Stimulated activated naive CD4-positive, alpha-beta T cell (primary cell): ENCODE measurements at places on chromosomes 1 and 21.

- DNase-seq = no peak
Observed at GRCh38 chr1:81760477-81761097, 40.1 kb upstream of the ADGRL2 start.

GRCh38 chr1:21490774-21491487 lies 18.3 kb upstream of the ALPL start:
- no peak for DNase-seq

DNA sequence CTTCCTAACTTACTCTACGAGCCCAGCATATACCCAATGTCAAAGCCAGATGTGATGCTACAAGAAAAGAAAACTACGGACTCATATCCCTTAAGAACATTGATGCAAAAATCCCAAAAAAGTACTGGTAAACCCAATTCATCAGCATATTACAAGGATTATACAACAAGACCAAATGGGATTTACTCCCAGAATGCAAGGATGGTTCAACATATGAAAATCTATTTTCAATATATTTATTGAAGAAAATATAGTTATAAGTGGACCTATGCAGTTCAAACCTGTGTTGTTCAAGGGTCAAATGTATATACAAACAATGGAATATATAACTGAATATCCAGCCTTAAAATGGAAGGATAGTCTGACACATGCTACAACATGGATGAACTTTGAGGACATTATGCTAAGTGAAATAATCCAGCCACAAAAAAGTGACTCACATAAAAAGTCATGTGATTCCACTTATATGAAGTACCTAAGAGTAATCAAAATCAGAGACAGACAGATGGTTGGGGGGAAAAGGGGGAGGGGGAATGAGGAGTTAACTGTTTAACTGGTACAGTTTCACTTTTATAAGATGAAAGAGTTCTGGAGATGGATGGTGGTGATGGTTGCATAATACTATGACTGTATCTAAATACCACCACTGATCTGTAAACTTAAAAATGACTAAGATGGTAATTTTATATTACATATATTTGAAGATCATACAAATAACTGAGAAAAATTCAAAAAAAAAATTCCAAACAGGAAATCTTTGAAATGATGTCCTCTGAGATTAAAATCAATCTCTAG lies 3.7 kb upstream of the KLF18 start:
- DNase-seq = no peak

- DNase-seq = no peak
Observed at GRCh38 chr1:78319603-78320002, 171.2 kb upstream of the PTGFR start.

- DNase-seq = no peak
Observed at GRCh38 chr1:10401281-10401680, 2.4 kb downstream of the PGD start.

DNA sequence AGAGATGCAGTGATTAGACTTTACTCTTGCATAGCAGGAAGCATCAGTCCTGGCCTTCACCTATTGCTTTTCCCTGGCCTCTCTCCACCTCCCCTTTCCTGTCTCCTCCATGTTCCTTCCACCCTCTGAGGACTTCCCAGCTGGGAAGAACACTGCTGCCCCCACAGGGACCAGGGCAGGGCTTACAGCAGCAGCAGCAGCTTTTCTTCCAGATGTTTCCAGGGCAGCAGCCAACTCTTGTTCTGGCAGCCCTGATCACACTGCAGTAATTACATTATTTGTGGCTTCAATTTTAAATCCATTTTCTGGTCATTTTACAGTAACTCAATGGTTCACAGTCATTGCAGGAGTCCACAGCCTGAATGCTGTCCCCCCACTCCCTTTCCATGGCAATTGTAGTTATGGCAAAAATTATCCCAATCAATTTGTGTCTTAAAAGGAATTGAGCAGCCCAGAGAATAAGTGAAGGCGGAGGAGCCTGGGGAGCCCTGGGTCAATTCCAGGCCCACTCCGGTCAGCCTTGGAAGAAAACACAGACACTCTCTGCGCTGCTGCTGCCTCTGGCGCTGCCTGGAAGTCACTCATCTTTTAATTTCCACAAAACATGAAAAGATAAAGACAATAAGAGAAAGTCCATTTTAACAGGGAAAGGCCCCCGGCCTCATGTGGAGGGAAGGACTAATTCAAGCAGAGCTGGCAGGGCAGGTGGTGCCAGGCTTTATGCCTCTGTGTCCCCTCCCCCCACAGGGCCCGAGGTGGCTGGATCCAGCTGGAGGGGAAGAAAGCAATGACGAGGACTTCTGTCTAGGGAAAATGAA lies 148.6 kb downstream of the GRIK3 start:
- DNase-seq = no peak

DNA sequence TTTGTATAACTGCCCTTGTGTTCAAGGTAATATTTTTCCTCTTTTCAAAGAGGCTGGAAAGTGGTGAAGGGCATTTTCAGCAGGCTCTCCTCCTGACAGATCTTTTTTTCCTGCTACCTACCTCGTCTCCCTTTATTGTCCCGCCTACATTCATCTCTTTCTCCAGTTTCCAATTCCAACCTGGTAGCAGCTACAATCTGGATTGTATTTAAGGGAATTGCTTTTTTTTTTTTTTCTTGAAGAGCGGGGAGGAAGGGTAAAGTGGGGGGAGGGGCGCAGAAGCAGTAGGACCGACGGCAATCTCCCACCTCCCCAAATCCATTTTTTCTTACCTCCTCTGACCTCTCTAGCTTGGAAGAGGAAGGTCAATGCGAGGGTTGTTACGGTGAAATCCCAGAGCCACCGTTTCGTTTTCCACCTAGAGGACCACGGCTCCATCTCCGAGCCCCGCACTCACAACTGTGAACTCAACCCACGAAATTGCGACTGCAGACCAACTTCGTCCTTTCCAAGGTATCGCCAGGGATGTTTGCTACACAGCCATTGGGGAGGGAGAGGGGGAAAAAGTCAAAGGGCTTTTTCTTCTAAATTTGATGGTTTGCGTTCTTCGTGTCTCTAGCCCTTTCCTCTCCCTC lies 464 bp downstream of the COL11A1 start:
- no peak for DNase-seq

DNA sequence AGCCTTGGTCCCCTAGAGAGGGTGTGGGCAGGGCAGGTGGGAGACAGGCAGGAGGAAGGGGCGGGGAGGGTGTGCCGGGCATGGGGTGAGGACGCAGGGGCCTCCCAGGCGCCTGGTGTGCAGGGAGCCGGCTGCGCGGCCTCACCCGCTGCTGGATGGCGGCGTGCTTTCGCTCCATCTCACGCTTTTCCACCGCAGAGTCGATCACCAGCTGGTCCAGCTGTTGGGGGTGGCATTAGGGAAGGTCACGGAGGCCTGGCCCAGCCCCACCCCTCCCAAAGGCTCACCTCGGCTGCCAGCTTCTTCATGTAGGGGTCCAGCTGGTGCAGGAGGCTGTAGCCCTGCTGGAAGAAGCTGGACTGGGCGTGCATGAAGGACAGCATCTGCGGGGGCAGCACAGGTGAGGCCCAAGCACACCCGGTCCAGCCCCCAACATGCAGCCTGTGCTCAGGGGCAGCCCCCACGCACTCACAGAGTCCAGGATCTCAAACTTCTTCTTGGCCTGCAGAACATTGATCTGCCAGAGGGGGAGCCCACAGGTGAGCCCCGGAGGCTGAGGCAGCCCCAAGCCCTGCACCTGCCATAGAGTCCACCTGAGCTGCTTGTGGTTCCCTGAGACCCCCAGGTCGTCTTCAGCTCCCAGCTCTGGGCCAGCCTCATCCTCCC lies 7.9 kb downstream of the ACAP3 start:
- no peak for DNase-seq

DNA sequence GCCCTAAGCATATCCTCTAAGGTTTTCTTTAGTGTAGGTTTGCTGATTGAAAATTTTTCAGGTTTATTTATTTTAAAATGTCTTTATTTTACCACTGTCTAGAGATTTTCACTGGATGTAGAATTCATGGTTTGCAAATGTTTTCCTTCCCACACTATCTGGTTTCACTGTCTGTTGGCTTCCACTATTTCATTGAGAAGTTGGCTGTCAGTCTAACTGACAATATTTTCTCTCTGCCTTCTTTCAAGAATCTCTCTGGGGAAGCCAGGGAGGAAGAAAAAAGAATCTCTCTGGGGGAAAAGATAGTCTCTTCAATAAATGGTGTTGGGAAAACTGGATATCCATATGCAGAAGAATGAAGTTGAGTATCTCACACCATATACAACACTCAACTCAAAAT lies 226.0 kb downstream of the COP1 start:
- no peak for DNase-seq

DNA sequence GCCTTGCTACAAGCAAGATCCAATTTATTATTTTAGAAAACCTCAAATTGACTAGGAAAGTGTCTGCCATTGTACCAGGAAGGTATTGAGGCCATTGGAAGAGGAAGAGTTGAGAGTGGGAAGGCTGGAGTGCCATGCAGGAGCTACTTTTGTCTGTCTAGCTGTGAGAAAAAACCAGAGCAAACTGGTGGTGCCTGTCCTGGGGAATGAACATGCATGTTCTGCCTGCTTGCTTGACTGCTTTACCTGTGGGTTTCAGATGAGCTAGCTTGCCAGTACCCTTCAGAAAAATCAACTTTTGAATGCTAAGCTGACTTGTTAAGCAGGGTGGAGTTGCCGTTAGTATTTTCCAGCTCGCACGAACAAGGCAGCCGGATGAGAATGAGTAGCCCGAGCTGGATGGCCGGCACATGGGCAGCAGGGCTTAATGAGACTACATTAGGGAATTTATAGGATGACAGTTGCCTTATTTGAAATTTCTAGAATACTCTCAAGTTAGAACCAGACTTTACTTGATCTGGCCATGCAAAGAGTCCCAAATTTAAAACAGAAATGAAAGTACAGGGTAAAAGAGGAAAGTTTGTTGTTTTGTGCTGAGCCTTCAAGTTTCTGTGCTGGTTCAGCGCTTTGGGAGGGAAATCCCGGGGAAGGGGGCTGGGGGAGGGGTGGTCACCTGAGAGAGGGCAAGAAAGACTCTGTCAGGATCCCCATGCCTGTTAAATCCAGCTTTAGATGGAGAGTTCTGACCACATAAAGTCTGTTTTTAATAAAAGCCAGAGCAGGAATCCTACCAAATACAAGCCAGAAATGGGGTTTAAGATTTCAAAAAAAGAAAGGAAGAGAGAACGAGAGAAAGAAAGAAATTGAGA lies 29.6 kb upstream of the C1orf105 start:
- no peak for DNase-seq

DNA sequence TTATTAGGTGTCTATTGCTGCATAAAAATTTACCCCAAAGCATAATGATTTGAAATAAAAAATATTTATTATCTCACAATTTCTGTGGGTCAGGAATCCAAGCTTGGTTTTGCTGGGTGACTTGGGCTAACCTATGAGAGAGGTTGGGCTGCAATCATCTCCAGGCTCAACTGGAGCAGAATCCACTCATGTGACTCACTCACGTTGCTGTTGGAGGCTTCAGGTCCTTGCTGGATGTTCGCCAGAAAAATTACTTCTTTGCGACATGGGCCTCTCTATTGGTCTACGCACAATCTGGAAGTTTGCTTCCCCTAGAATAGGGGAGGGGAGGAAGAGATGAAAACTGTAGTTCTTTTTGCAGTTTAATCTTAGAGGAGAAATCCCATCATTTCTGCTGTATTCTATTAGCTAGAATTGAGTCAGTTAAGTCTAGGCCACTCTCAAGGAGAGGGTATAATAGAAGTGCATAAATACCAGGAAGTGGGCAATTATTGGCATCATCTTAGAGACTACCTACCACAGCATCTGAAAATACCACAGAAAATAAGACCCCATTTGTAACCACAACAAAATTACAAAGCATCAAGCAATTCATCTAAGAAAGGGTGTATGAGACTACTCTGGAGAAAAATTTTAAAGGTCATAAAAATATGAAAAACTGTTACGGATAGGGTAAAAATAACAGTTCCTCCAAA lies 5.7 kb upstream of the FASLG start:
- no peak for DNase-seq

- DNase-seq = no peak
Observed at GRCh38 chr21:36968414-36968813, 1.9 kb upstream of the HLCS start.

DNA sequence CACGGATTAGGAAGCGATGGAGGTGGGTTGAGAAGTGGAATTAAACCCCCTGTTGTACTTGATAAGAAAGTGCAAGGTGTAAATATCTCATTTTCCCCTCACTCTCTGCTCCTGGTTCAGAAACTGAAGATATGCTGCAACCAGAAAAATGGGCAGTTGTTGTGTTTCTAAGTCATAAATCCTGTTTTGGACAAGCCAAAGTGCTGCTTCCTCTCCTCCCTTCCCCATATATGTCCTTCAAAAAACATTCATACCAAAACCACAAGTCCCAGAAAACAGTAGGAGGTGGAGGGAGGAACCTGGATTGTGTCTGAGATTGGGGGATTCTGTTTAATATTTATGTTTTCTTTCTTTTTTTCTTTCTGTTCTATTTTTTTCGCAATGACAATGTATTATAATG lies 13.6 kb upstream of the ZNF362 start:
- DNase-seq = no peak

DNA sequence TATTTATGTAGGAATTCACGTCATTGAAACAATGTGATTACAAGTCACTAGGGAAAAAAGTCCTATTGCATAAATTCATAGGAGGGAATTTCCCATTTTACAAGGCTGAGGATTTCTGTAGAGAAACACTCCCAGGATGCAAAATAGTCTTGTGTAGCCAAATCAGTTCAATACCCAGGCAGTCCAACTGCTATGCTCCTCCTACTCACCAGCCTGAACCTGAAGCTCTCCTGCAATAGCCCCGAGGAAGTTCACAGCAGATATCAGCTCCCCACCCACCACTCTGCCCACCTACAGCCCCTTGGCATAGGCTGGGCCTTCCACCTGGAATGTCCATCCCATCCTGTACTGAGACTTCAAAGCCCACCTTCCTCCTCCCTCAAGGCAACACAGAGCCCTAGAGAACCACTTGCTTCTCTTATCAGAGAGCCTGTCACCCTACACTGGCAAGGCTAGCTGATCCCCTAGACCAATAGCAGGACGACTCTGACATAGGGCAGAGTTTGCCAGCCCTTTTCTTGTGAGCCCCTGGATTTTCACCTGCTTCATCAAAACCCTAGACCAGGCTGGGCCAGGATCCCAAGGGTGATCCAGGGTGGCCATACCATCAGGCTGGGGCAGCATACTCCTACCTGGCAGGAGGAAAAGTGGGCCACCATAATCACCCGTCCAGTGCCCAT lies 1.5 kb downstream of the LSS start:
- DNase-seq = no peak

DNA sequence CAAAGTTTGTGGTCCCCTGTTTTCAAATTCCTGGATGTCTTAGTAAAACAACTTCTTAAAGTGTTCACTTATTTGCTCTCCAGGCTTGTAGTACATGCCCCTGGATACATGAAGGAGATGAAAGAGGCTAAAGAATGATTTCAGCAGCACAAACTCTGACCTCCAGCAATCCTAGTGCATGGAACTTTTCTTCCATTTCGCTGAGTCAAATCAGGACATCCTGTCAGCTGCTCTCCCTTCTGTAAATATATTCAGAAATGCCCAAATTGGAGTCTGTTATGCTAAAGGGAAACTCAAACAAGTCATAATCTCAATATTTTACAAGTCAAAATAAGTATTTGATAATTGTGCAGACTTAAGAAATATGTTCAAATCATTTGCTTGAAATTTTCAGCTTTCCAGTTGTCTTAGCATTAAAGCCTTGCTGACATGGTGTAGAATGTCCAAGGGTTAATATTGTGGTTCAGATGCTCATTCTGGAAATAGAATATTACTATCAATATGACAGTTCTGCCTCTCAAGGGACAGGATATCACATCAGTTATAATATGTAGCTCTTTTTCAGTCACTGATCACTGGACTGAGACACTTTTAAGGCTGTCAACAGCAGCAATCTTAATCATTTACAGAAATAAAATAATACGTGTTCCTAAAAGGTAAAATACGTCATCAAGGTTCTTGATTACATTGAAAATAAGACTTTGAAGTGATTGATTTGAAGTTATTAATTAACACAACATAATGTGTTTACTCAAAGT lies 1157.3 kb downstream of the PLA2G4A start:
- DNase-seq = no peak

- DNase-seq = no peak
Observed at GRCh38 chr1:183180634-183181056, 5.4 kb upstream of the LAMC2 start.
